ENCODE measurements at places on chromosomes 4 and X.

GRCh38 chr4:41746025-41746439 is 2.5 kb downstream of the PHOX2B start:
- no peak for DNase-seq

GRCh38 chrX:83819304-83819703 is 41.6 kb upstream of the CYLC1 start:
- DNase-seq, result no peak

- DNase-seq, result no peak
Observed at GRCh38 chrX:65300104-65300809, 234.3 kb downstream of the LAS1L start.

- no peak for DNase-seq
Observed at GRCh38 chrX:10507876-10508275, 112.5 kb downstream of the MID1 start.

GRCh38 chr4:90118527-90119195 is 8.5 kb upstream of the CCSER1 start:
- no peak for DNase-seq

DNA sequence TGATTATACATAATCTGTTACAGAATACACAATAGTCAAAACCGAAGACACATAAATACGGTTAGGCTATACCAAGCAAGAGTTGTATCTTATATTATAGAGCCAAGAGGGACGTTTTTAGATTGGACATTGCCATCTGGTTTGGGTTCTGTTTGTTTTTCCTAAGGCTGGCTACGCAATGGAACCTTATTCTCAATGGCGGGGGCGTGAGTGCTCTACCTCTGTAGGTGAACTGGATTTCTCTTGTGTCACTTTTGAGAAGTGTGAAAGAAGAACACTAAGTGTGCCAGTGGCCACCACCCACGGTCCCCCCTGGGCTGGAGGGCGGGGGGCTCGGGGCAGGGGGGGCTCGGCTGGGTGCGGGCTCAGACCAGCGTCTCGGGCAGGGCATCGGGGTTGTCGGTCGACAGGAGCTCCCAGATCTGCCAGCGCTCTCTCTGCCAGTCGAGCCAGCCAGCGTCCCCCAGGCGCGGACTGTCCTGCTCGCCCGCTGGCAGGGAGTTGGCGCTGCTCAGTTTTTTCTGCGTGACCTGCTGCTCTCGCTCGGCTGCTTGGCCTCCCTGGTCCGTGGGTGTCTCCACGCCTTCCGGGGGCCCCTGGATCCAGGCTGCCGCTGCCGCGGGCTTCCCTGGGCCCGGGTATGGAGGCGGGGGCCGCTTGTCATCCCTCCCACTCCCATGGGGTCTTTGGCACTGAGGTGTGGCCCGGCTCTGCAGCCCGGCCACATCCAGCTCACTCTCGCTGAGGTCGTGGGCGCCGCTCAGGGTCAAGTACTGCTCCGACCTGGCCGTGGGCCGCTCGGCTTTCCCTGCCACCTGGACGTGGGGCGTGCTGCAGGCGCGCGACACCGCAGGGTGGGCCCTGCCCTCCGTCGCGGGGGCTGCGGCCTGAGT is 27.6 kb downstream of the HCCS start:
- DNase-seq, result no peak

DNA sequence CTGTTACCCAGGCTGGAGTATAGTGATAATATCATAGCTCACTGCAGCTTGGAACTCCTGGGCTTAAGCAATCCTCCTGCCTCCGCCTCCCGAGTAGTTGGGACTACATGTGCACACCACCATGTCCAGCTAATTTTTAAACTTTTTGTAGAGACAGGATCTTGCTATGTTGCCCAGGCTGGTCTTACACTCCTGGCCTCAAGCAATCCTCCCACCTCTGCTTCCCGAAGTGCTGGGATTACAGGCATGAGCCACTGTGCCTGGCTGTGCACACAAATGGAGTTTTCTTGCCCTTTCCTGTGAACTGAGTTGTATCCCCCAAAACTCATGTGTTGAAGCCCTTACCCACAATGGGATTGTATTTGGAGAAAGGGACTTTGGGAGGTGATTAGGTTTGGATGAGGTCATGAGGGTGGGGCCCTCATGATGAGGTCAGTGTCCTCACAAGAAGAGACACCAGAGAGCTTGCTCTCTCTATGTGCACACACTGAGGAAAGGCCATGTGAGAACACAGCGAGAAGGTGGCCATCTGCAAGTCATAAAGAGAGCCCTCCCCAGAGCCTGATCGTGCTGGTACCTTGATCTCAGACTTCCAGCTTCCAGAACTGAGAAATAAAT is 40.1 kb downstream of the DDX3X start:
- DNase-seq, result no peak

All from GF-D8 (cell line).